ENCODE measurements at places on chromosomes 5 and 9.

DNA sequence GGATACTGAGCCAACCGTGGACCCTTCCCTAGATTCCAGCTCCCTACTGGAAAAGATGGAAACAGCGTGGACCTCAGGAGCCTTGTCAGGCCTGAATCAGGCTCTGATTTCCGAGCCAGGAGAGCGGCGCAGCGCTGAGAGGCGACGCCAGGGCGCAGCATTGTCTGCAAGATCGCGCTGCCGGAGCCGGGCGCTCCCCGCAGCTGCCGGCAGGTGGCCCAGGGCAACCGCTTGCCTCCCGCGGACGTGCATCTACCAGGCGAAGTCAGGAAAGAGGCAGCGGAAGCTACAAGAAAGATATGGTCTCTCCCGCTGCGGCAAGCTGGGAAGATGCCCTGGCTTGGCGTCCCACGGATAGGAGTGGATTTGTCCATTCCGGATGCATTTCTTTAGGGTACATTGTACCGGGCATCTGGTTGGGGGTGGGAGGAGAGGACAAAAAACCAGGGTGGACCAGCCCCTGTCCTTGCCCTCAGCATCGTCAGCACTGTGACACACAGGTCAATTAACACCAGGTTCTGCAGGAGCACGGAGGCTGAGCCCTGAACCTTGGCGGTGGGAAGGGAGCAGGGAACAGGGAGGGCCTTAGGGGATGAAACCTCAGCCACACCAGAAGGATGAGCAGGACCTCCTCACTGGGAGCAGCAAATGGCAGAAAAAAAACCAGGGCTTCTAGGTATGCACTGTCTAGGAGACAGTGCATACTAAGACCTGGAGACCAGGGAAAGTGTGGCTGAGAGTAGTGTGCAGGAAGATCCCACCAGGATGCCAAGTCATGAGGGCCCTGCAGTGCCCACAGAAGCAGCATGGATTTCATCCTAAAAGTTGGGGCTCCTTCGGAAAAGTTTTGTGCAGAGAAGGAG is 55.9 kb downstream of the SFXN1 start:
- peak; percentile 79 for DNase-seq

GRCh38 chr9:37652261-37652660 is 1.5 kb downstream of the FRMPD1 start:
- no peak for DNase-seq

DNA sequence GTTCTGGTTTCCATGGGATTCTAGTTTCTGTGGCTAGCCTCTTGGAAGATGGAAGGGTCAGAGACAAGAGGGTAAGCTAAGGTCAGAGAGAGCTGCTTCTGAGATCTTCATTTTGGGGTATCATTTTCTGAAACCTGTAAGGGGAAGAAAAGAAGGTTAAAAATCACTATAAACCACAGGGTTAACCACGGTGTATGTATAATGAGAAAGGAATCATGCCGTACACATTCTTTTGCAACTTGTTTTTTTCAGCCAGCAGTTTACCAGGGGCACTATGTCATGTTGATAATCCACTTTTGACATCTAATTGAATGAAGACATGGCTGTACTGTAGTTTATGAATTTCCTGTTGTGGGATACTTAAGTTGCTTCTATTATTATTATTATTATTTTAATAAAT is 164.4 kb downstream of the FOCAD start:
- no peak for DNase-seq

GRCh38 chr9:38347946-38348345 is 44.6 kb upstream of the ALDH1B1 start:
- DNase-seq: peak; percentile 9

DNA sequence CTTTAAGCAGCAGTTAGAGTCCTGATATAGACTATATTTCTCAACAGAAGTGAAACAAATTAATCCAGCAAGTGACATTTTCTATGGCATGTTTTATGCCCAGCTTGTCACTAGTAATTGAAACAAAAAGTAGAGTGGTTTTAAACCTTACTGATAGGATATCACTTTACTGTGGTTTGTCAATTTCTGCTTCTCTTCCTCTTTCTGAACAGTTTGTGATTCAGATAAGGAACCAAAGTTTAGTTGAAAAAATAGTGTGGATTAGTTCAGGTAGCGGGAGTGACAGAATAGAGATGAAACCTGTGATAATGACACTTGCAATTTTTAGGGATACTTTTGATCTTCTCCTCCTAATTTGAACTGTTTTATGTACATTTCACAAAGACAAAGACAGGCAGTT is 485.7 kb upstream of the EDIL3 start:
- no peak for DNase-seq

GRCh38 chr5:16957304-16958196 is 21.5 kb upstream of the MYO10 start:
- peak; percentile 93 for DNase-seq

DNA sequence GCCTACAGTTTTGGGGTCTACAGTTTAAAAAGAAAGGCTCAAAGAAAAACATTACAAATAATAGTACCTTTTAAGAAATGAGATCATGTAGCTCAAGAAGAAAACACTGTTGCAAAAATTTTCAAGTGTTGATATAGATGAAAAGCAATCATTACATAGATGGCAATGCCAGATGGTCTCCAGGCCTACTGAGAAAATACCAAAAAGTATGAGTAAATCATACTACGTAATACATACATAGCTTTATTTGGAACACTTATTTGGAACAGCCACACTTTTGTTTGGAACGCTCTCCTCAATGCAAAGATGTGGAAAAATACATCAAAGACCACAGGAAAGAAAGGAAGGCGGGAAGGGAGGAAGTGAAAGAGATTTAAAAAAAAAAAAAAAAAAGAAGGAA is 44.1 kb downstream of the MARCHF11 start:
- no peak for DNase-seq

GRCh38 chr5:123414974-123415373 is 8.2 kb downstream of the CEP120 start:
- no peak for DNase-seq

DNA sequence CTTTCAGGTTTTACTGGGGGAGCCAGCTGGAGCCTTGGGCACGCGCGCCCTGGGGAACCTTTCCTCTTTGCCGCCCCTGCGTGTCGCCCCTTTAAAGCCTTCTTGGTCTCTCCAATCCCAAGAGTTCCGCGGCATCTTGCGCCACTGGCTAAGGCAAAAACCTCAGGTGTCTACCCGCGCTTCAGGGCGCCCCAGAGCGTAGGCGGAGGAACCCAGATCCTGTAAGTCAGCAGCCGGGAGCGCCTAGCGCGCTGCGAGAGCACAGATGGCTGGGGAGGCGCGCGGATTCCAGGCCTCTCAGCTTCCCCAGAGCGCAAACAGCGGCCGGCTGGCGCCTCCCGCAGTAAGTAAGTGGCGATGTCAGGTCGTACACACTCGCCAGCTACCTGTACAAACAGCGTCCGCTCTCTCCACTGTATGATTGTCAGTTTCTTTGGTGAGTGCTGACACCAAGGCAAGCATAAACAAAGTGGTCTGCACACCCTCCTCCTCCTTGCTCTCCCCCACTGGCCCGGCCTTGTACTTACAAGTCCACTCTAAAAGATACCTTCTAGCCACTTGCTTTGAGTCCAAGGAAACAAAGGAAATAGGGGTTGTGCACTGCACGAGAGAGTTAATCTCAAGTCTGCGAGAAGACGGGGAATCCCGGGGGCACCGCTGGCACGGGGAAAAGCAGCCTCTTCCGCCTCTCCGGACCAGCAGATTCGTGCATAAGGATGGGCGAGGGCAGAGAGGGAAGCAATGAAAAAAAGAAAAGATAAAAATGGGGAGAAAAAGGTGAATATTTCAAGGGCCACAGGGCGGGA is 2.9 kb downstream of the HTR1A start:
- DNase-seq: no peak

GRCh38 chr5:44390351-44390750 is 1.1 kb upstream of the FGF10 start:
- DNase-seq: no peak

GRCh38 chr5:115463983-115464382 is 80.6 kb downstream of the FEM1C start:
- peak; percentile 54 for DNase-seq

- DNase-seq: peak; percentile 84
These were observed 47.0 kb upstream of the PLIN2 start for GRCh38 chr9:19174127-19174912.

DNA sequence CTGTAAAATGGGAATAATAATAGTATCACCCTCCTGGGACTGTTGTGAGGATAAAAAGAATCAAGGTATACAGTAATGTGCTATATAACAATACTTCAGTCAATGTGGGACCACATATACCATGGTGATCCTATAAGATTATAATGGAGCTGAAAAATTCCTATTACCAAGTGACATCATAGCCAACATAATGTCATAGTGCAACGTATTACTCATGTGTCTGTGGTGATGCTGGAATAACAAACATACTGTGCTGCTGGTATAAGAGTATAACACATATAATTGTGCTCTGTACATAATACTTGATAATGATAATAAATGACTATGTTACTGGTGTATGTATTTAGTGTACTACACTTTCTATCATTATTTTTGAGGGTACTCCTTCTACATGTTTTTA is 38.1 kb downstream of the LIFR start:
- DNase-seq: no peak

DNA sequence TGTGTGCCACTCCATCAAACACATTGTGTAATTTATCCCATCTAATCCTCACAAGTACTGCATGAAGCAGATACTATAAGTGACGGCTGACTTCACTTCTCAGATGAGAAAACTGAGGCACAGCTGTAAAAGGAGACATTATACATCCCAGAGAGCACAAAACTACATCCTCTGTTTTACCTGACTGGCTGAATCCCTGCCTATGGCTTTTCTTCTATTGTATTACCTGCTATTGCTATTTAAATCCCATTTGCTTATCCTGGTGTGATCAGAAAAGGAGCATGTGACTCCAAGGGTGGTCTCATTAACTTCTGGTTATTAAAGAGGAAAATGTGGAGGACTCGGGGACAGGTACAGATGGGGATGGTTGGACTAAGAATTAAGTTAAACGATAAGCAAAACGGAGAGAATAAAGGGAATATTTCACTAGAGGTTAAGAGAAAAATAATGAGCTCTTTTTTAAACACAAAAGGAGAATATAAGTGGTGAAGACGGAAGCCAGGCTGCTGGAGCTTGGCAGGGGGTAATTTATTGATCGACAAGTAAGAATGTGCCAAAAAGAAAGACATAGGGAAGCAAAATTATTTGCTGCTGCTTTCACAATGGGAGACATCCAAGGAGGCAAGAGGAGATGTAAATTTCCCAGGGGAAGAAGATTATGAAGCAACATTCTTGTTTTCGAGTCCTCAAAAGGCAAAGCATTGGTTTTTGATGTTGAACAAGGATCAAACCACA is 155.7 kb upstream of the GPR151 start:
- DNase-seq: no peak

- DNase-seq: peak; percentile 38
These were observed 211.3 kb upstream of the PRR16 start for GRCh38 chr5:120252839-120253238.
